Activated CD4-positive, alpha-beta T cell treated with anti-CD3 and anti-CD28 coated beads, Interleukin-2, amount 10 ng/mL, durations not matched to agents 7 days and 5 days (primary cell): ENCODE measurements at places on chromosomes 13 and 19. TPM values are rescaled to one million over a fixed set of nuclear protein-coding genes. Genes with fewer than 3 reads are reported as not detected.

DNA sequence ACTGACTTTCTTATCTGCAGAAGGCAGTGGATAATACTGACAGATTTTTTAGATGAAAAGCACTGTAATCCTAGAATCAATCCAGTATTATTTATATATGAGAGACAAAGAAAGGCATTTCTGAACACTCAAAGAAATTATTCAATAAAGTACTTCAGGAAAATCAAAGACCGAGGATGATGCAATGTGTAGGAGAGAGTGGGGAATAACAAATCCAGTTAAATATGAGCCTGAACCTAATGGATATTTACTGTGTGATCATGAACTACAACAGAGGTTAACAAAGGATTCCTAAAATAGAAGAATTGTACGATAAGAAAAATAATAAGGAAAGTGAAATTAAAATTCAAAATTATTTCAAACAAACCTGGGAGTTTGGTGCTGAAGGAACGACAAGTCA lies 69.3 kb downstream of the ANKRD10 start:
- H3K27ac ChIP-seq = no peak overlapping the region
- no peak overlapping the region for H3K4me3 ChIP-seq
- no peaks in the 10 kb centered on the region for H3K4me1 ChIP-seq
- no peaks in the 10 kb centered on the region for H3K36me3 ChIP-seq
- DNase-seq = no peak

TMEM238 gene
- 20.6 TPM for total RNA-seq

- H3K4me1 ChIP-seq = peaks cover 22% of the 10 kb centered on the region
- H3K27ac ChIP-seq = no peak overlapping the region
- no peaks in the 10 kb centered on the region for H3K27me3 ChIP-seq
Measured at GRCh38 chr13:27053210-27053884, 118.3 kb downstream of the USP12 start.

DNA sequence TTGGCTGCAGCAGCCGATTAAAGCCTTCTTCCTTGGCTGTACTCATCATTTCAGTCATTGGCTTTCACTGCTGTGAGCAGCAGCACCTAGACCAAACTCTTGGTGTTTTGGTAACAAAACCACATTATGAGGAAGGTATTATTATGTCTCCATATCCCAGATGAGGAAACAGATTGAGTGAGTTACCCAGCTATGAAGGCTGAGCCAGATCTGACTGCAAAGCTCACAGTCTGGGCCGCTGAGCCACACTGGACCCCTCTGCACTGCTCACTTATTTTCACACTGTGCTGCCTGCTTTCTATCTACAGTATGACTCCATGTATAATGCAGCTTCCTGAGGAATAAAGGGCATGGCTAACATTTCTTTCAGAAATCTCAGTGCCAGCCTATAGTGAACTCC lies 24.5 kb downstream of the CRYL1 start:
- H3K4me1 ChIP-seq = no peaks in the 10 kb centered on the region
- H3K36me3 ChIP-seq = peaks cover 3% of the 10 kb centered on the region
- H3K27ac ChIP-seq = no peak overlapping the region
- H3K27me3 ChIP-seq = no peaks in the 10 kb centered on the region

DNA sequence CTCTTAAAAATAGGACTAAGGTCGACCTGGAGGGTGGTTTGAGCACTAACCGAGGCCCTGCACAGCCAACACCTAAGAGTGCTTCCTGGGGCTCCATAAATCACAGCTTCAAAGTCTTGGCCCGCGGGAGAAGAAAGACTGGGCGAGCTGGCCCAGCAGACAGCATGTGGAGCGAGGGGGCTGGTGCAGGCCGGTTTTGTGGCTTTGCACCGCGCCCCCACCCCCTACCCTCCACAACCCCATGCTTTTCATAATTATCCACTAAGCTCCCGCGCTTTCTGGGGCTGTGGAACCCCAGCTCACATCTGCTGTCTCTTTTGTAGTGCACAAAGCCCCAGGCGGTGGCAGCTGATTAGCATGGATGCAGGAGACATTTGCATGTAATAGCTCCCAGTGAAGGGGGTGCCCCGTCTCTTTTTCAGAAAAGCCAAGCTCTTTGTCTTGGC lies 17.1 kb downstream of the CARM1 start:
- peaks cover 4% of the 10 kb centered on the region for H3K4me1 ChIP-seq
- H3K27me3 ChIP-seq = no peaks in the 10 kb centered on the region
- DNase-seq = no peak

GRCh38 chr13:102452836-102453235 lies 51.0 kb upstream of the FGF14 start:
- H3K36me3 ChIP-seq = no peaks in the 10 kb centered on the region
- H3K4me1 ChIP-seq = peaks cover 5% of the 10 kb centered on the region
- peaks cover 3% of the 10 kb centered on the region for H3K27me3 ChIP-seq
- H3K27ac ChIP-seq = no peak overlapping the region
- DNase-seq = no peak

GRCh38 chr19:1624458-1624857 lies 19.2 kb upstream of the UQCR11 start:
- H3K4me3 ChIP-seq = no peak overlapping the region
- peak overlapping the region; percentile 60 for H3K27ac ChIP-seq
- DNase-seq = peak; percentile 62
- peaks cover 1% of the 10 kb centered on the region for H3K4me1 ChIP-seq

DNA sequence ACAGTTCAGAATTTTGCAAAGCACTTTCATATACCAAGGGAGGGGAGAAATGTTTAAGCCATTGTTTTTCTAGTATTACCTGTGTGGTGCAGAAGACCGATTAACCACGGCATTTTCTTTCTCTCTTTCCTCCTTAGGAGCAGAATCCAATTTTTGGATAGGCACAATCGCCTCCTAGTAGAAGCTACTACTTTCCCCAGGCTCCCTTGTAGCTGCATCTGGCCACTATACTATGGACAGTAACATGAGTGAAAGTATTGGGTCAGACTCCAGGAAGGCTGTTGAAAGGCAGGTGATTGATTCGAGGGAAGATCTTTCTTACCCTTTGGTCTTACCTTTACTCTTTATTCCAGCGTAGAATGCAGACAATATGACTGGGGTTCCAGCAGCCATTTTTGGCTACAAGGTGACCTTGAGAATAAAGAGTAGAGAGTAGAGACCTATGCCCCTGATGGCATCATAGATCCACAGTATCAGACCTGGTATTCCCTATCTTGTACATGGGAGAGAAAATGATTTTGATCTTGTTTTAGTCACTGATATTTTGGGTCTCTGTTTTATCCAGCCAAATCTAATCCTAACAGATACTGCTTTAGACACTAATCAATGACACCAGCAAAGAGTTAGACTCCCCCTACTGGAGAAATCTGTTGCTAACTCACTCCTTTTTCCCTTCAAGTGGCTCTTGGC lies 77.0 kb downstream of the LRRC63 start:
- no peaks in the 10 kb centered on the region for H3K36me3 ChIP-seq
- no peak overlapping the region for H3K27ac ChIP-seq
- H3K4me1 ChIP-seq = peaks cover 23% of the 10 kb centered on the region
- DNase-seq = peak; percentile 65
- H3K4me3 ChIP-seq = no peak overlapping the region

- H3K27me3 ChIP-seq = no peaks in the 10 kb centered on the region
- DNase-seq = no peak
- H3K4me1 ChIP-seq = peaks cover 56% of the 10 kb centered on the region
- peak overlapping the region; percentile 82 for H3K27ac ChIP-seq
Measured at GRCh38 chr19:18475762-18476331, 37.9 kb upstream of the ISYNA1 start.

C19orf47 gene
- 25.3 TPM for total RNA-seq

DNA sequence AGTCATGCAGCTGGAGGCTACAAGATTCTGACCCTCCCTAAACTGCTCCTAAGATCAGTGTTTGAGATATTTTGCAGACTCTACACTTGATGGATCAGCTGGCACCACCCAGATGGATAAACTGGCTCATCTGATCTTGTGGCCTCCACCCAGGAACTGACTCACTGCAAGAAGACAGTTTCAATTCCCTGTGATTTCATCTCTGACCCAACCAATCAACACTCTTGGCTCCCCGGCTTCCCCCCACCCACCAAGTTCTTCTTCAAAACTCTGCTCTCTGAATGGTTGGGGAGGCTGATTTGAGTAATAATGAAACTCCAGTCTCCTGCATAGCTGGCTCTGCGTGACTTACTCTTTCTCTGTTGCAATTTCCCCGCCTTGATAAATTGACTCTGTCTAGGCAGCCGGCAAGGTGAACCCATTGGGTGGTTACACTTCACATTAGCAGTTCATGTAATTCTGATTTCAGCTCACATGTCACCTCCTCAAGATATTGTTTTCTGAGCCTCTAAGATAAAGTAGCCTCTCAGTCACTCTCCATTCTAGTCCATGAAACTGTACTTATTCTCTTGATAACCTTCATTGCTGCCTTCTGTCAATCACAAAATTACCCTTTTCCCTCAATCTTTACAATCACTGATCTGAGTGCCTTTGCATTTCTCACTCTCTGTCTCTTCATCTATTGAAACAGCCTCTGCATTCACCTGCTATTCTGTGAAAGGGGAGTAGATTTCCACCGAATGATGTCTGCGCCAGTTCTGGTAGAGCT lies 9.9 kb upstream of the FPR3 start:
- H3K27ac ChIP-seq = no peak overlapping the region
- no peak overlapping the region for H3K4me3 ChIP-seq
- DNase-seq = peak; percentile 20
- no peaks in the 10 kb centered on the region for H3K4me1 ChIP-seq

COX6B2 gene
- total RNA-seq = not detected

DNA sequence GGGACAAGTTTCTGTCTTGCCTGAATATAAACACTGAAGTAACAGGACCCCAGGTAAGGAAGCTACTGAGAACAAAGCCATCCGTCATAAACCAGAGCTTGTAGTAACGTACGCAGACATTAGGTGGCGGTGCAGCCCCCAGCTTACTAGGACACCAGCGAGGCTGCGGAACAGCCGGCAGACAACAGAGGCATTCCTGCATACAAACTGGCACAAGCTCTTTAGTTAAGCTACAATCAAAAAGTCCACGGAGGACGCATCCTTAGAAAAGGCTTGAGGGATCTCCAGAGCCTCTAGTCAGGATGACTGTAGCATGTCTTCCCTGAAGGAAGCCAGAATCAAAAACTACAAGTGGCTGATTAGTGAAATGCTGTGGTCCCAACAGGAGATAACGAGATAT lies 26.2 kb downstream of the ZNF160 start:
- no peaks in the 10 kb centered on the region for H3K27me3 ChIP-seq
- H3K27ac ChIP-seq = no peak overlapping the region
- peak; percentile 14 for DNase-seq
- no peaks in the 10 kb centered on the region for H3K4me1 ChIP-seq
- peaks cover 94% of the 10 kb centered on the region for H3K36me3 ChIP-seq
